ENCODE measurements at places on chromosomes 6 and 20. TPM values are rescaled to one million over a fixed set of nuclear protein-coding genes. Genes with fewer than 3 reads are reported as not detected.

FKBP1C gene
- not detected for polyA plus RNA-seq

CBFA2T2 gene
- polyA plus RNA-seq, result 22.8 TPM

MMP24 gene
- 0.09 TPM for polyA plus RNA-seq

RBM24 gene
- not detected for polyA plus RNA-seq

CNR1 gene
- polyA plus RNA-seq, result 2.5 TPM

NRM gene
- polyA plus RNA-seq, result 56.1 TPM

BTNL2 gene
- not detected for polyA plus RNA-seq

EPPIN gene
- polyA plus RNA-seq, result not detected

SLC35F1 gene
- polyA plus RNA-seq, result not detected

MAFB gene
- polyA plus RNA-seq, result not detected
